Activated CD8-positive, alpha-beta memory T cell treated with anti-CD3 and anti-CD28 coated beads for 24 hours (primary cell): ENCODE measurements at places on chromosomes 16 and 17.

DNA sequence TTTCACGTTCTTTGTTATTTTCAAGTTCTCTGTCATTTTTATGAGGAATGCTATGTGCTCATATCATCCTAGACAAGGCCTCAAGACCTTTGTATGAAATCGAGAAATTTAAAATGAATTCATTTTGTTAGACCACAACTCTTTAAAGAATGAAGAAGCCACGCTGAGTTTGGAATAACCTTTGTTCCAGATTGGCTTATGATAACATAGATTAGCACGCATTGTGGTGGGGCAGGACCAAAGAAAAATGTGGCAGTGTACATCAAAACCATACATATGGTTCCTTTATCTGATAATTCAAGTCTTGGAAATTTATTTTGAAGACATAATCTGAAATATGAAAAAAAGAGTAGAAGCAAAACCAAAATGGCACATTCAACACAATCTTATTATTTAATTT lies 2.2 kb downstream of the HSD17B2 start:
- no peak for DNase-seq

DNA sequence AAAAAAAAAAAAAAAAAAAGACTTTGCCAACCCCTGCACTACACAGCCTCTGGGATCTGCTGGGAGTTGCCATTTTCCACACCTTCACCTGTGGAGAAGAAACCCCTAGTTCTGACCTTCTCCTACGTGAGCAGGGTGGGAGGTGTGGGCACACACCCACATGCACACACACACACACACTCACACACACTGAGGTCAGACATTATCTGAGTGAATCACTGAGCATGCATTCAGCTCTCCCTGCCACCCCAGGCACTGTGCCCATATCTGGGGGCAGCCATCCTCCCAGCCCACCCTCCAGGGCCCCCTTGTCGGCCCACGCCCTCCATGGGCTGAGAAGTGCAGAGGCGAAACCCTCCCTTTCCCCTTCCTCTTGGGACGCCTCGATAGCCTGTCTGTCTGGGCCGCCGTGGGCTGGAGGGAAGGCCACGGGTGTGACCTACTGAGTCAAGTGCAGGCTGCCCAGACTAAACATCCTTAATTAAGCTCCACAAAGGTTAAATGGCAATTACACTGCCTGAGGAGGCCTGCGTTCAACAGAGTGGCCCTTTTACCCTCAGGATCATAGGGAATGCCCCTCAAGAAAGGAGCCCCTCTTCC lies 143.8 kb downstream of the C16orf95 start:
- no peak for DNase-seq

GRCh38 chr17:27905447-27906225 lies 12.5 kb upstream of the LYRM9 start:
- no peak for DNase-seq

- DNase-seq = no peak
Measured at GRCh38 chr16:3202903-3203539, 15.0 kb downstream of the OR1F1 start.

GRCh38 chr17:69851736-69852135 lies 223.3 kb upstream of the KCNJ16 start:
- DNase-seq = no peak

- DNase-seq = no peak
Measured at GRCh38 chr17:42518046-42518754, 17.8 kb upstream of the NAGLU start.

- no peak for DNase-seq
Measured at GRCh38 chr17:80363120-80363515, 51.8 kb upstream of the ENDOV start.

GRCh38 chr16:17951378-17951777 lies 385.2 kb downstream of the NPIPA8 start:
- DNase-seq = no peak

- no peak for DNase-seq
Measured at GRCh38 chr17:82871056-82871775, 31.4 kb upstream of the ZNF750 start.

GRCh38 chr17:54680410-54680809 lies 220.2 kb upstream of the TOM1L1 start:
- DNase-seq = no peak

DNA sequence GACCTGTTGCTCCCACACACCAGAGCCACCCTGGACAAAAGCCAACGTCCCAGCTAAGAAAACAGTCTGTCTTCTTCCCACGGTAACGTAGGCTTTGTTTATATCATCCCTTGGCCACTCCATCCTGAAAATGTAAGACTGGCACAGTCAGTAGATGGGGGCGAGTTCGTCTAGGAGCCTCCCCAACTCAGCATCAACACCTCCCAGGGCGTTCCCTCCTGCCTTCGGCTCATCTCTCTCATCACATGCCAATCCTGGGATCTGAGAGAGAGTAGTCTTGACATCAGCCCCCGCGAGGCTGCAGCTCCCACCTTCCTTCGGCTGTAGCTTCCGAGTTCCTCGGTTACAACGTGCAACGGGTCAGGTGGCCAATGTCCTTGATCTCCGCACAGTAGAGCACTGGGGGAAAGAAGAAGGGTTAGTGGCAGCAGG lies 894 bp downstream of the RNF227 start:
- DNase-seq = no peak

- no peak for DNase-seq
Measured at GRCh38 chr17:75406222-75406615, 741 bp upstream of the GRB2 start.

DNA sequence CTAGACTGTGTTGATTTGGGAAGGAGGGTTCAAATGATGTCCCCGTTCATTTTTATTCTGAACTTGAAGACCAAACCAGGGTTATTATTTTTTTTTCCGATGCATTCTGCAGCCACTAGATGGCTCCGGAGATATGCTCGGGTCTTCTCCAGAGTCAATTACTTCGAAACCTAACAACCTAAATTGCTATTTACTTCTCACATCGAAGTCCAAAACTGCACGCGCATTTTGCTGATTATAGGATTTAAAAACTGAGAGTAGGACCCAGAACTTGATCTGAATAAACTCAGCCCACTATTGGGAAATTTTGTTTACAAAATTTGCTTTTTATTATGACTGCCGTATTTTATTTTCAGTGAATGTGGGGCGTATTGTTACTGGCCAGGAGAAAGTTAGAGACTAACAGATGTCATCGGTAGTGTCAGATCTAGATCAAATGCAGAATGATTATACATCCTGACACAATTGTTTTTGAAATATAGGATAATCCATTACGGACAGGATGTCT lies 263.8 kb downstream of the HS3ST3A1 start:
- DNase-seq = no peak

DNA sequence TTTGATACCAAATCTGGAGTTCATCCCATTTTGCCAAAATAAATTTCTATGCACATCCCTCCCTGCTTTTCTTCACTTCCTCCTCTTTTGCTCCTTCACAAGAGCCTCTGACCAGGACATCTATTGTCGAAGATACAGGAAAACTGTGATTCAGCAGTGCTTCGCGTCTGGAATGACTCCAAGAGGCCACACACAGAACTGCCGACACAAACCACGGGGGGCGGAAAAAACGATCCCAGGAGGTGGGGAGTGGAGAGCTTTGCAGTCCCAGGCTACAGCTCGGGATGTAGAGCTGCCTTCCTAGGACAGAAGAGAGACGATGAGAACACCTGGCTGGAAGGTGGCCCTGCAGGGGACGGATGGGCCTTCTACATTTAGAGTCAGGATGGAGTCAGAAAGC lies 102.8 kb downstream of the XYLT1 start:
- no peak for DNase-seq

DNA sequence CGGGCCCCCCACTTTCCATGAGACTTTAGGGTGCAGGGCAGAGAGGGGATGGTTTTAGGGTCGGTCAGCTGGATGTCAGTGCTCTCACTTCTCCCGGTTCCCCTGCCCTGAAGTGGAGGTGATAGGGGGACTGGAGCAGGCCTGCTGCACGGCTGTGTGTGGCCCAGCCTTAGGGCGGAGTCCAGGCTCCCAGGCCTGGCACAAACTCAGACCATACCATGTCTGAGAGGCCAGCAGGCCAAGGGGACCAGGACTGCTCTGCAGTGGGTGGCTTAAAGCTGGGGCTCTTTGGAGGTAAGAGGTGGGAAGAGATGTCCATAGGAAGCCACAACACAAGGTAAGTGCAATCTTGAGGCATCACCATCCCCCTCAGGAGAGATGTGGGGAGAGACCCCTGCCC lies 8.3 kb downstream of the TFAP4 start:
- no peak for DNase-seq

DNA sequence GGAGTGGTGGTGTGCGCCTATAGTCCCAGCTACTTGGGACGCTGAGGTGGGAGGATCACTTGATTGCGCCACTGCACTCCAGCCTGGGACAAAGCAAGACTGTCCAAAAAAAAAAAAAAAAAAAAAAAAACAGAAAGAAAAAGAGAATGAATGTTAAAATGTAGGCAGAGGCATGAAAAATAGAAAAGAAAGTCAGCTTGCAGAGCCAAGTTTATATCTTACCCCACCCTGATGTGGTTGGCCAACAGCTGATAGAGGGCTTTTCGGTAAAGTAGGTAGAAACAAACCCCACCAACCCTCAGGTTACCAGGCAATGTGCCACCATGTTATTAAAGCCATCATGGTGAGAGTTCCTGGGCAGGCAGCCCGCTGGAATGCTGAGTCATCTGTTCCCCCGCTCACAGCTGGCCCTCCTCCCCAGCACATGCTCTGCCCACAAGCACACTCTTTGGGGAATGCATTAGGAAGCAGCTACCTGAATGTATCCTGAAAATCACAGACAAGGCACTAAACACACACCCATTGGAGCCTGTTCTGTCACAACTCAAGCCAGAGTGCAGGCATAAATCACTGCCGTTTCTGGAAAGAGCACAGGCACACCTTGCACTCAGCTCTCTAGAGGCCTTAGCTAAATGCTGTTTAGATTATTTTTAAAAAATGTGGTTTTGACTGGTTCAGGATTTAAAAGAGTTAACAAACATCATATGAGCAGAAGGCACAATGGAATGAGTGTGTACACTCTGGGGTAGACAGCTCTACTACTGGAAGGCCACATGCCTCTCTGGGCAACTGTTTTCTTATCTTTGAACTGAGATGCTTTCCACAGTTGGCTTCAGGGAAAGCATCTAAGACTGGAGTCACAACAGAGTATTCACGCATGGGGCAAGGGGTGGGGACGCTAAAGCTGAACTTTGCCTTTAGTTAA lies 128.5 kb downstream of the PARN start:
- DNase-seq = no peak

DNA sequence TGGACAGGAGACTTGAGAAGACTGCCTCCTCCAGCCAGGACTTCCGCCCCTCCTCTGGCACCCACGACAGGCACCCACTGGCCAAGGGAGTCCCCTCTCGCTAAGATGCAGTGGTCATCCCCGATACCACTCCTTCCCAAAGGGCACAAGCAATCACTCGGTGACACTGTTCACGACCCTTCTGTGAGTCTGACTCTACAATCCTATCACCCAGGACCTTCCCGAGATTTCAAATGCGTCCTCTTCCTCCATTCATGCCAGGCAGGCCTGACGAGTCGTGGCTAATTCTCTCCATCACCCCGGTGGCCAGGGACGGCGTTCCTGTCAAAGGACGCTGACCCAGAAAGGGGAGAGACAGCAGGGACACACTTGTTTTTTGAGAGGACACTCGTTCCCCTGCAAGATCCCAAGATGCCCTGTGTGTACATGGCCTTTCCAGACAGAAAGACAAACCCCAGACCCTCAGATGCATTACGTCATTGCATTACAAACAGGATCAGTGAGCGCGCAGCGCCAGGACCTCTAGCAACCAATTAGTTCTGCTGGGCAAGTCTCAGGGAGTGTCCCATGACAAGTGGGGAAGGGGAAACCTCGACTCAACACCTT lies 12.2 kb downstream of the FBXO31 start:
- no peak for DNase-seq

DNA sequence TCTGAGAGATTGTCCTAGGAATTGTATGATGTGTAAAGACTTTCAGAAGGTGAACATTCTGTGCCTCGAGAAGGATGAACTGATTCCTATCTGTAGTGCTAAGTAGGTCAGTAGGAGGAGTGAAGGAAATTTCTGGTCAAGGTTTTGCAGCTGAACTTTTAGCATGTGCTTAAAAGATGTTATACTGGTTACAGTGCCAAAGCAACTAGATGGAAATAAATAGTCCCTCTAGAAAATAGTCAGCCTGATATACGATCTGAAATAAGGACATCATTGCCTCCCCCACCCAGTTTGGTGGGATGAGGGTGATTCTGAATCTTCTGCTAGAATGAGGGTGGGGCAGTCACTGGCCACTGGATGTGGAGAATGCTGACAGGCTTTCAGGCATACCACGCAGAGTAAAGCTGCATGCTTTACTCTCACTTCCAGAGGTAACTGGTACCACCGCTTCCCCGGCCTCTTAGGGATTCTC lies 57.2 kb upstream of the VPS4A start:
- DNase-seq = no peak

- DNase-seq = no peak
Measured at GRCh38 chr16:75029854-75030253, 31.0 kb downstream of the ZNRF1 start.

DNA sequence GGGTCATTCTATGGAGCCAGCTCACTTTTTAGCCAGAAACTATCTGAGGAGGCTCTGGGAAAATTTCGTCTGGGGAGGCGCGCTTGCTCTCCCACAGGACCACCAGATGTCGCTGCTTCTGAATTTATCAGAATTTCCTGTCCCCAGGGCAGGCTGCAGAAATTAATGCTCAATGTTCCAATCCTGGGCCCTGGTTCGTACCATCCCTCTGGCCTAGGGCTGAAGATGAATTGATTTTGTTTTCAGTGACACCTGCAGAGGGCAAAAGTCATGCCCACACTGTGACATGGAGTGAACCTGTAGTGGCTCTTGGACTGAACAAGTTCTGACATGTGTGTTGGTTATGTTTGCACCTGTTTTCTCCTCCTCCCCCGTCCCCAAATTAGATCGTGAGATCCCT lies 482.6 kb downstream of the NPIPA7 start:
- peak; percentile 79 for DNase-seq

DNA sequence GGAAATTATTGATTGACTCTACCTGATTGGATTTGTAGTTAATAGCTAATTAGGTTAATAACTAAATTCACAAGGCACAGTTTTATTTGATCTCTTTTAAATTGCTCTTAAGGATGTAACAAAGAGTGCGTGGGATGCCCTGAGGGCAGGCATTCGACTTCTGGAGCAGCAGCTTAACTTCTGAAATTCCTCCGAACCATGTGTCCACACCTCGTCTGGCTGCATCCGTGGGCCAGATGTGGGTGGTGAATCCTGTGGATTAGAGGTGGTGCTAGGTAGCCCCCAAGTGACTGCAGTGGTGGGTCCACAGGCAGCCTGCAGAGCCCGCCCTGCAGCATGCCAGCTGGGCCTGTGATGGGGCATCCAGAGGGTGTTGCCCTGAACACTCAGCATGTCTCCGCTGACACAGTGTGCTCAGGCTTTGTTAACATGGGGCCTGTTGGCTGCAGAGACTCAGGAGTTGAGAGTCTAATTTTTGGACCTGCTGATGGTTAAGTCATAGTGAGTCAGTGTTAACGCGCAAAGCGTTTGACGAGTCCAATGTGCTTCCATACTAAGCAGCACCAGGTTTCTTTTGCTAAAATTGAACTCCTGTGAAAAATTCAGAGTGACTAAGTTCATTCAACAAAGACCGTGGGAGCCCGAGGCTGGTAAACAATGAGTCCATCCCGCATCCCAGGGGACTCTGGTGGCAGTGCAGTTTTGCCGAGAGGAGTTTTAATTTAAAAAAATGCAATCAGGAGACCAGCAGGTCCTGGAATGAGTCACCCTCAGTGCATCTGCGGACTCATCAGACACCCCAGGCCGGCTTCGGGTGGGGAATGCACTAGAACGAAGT lies 3.8 kb upstream of the NPB start:
- no peak for DNase-seq
